ENCODE measurements at places on chromosomes 3 and 15.

GRCh38 chr3:71489315-71489761 lies 94.2 kb downstream of the FOXP1 start:
- no peak for DNase-seq

DNA sequence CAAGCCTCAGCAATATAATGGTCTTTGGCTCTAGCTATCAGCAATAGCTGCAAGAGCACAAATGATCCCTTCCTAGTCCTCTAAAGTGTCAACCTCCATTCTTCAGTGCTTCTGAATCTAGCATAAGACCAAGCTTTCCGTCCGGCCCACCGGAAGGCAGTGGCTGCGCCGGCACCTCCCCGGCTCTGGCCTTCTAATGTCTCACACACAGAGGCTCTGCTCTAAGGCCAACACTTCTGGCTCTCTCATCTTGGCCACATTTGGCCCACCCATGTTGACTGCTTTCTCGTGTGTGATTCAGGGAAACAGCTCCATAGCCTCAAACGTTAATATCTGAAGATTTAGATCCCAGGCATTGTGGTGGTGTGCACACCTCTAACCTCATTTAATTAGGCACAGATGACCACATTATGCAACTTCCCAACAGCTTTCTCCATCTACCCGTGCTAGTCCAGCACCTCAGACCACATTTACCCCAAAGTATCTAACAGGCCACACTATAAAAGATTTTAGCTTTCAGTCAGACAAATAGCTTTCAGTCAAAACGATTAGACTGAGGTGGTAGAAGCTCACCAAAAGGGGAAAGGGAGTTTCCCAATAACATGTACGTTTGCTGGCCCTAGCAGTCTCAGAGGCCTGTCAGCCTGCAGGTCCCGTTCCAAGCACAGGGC lies 19.3 kb downstream of the SLC51A start:
- DNase-seq = no peak

DNA sequence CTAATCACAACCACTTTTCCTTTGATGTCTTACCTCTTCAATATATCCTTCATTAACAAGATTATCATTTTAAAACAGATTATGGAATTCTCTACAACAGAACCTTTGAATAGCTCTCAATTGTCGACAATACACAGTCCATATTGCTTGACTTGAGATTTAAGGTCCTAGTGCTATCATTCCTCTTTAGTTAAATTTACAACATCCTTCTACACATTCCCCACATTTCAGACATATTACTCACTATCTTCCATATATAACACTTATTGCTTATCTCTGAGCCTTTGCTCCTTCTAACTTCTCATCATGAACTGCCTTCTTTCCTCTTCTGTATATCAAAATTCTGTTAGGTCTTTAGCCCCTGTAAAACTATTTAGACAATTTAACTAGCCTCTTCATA lies 247.0 kb downstream of the STXBP5L start:
- DNase-seq = no peak

DNA sequence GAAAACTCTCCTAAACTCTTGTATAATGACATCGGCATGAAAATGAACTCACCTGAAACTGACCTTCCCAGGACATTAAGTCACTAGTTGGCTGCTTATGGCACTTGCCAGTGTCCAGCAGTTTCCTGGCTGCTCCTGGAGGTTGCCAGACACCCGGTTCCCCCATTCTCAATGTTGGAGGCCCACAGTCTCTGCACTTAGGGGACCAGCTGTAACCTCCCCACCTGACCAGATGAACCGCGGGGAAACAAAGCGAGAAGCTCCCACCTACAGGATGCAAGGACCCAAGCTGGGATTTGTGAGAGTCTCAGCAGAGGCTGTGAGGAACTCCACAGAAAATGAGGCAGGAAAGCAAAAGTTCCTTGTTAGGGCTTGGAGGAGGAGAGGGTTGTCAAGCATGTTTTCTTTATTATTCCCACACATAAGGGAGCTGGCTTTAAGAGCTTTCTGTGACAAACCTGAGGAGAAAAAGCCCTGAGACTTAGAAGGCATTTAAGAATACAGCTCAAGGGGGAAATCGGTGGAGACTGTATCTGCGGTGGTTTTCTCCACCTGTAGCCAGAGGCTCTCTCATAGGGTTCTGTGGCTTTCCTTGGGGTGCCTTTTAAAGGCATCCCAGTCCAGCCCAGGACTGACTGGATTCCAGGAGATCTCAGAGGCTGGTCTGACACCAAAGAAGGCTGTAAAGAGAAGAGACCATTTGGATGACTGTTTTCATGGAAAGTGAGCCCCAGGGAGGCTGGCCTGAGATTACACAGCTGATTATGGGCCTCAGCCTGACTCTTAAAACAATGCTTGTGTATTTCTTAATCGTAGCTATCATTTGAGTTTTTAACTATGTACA lies 4.6 kb downstream of the TPM1 start:
- no peak for DNase-seq

Measured in GM04503 (cell line).